ENCODE measurements at places on chromosomes 12 and 14.

- DNase-seq = no peak
Observed at GRCh38 chr12:96876966-96877365, 30.1 kb upstream of the NEDD1 start.

DNA sequence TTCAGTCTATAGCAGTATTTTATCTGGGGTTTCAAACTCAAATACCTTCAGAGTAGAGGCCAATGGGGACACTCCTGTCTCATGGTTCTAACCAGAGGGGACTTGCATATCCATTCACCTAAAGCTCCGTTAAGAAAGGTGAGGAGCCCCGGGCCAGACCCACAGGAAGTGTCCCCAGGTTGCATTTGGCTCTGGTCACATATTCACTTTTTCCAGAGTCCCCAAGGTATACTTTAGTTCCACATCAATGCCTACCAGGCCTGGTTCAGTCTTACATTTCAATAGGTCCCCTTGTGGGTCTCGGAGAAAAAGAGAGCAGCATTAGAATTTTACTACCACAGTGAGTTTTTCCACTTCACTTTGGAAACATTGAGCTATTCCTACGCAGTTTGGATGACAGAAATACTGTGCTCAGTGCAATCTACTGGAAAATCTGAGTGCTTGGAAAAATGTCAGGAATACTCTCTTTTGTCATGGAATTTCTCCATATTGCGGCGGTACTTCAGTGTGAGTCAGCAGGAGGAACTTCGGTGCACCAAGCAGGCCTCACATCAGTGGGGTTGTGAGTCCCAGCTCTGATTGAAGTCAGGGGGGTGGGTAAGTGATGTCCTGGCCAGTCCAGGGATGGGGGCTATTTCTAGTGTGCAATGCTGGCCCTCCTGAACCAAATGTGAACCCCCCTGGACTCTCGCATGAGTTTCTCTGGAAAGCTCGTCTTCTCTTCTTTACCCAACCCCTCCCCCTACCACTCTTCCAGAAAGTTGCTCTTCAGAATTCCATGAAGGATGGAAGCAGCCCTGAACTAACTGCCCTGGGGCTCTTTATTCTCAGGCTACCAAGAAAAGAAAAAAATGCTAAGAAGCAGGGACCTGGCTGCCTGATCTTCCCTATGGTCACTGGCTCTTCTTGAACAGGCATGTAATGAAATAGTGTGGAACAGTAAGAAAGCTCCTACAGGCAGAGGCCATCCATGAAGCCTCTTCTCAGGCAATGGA lies 184.7 kb downstream of the PRKCH start:
- no peak for DNase-seq

GRCh38 chr12:52121824-52122539 lies 42.5 kb downstream of the SMIM41 start:
- DNase-seq = peak; percentile 59

DNA sequence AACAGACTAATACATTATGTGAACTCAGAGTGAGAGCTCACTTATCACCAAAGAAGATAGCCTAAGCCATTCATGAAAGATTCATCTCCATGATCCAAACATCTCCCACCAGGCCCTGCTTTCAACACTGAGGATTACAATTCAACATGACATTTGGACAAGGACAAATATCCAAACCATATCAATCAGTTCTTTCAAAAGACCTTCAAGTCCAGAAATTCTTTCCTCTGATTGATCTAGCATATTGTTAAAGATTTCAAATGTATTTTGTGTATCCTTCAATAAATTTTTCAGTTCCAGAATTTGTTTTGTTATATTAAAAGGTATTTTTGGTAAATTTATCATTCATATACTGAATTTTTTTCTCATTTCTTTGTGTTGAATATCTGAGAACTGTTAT lies 1055.8 kb downstream of the SLC6A15 start:
- DNase-seq = no peak

GRCh38 chr12:58919231-58920101 lies 838 bp downstream of the LRIG3 start:
- no peak for DNase-seq

DNA sequence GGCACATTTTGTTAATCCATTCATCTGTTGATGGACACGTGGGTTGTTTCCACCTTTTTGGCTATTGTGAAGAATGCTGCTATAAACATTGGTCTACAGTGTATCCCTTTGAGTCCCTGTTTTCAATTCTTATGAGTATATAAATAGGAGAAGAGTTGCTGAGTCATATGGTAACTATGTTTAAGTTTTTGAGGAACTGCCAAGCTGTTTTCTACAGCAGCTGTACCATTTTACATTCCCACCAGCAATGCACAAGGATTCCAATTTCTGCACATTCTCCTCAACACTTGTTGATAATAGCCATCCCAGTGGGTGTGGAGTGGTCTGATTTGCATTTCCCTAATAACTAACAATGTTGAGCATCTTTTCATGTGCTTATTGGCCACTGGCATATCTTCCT lies 6.9 kb upstream of the SVOP start:
- DNase-seq = no peak

- DNase-seq = no peak
Observed at GRCh38 chr14:29223947-29224346, 457.4 kb downstream of the FOXG1 start.

GRCh38 chr14:24679248-24679961 lies 45.4 kb upstream of the GZMB start:
- no peak for DNase-seq

DNA sequence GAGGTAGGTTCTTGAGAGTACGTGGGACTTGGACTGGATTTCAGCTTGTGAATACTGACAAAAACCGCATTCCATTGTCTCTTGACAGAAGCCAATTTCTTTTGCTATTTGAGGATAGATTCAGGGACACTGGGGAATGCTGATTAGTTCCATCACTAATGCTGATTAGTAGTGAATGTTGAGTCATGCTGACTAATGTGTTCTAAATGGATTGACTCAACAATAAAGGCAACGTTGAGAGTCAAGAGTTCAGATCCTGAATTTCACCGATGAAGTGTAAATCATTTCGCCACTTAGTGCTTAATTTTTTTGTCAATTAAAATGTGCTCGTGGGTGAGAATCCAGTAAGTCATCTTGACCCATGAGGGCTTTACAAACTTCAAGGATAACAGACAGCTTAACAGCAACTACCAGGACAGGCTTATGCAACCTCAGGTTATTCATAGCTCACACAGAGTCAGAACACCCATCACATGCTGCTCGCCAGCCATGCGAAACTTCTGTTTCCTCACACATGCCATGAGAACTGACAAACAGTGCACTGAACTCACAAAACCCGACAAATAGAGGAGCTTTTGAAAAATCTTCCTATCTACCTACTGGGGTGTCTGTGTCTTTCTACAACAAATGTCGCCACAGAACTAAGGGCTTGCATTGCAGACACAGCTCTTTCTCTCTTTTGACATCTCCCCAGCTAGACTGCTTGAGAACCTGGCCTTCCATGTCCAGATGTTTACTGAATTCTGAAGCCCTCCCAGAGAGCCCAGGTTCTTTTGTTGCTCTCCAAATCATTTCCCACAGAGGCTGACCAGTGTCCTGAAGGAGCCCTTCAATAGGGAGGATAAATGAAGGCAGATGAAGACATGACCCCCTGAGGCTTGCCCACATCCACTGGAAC lies 316.4 kb downstream of the ZFP36L1 start:
- DNase-seq = no peak

DNA sequence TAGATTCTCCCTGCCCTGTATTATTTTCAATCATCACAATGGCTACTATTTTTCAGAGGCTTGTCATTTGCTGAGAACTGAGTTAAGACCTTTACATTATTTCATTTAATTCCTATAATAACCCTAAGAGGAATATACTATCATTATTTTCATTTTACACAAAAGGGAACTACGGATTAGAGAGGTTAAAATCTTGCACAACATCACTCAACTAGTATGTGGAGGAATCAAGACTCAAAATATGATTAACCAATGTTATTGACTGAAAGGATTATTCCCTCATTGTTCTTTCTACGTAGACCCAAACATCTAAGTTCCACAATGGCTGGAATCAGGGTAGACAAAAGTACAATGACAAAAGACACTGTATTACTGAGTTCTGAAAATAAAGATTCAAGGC lies 45.0 kb downstream of the GPR65 start:
- DNase-seq = no peak

- DNase-seq = no peak
Observed at GRCh38 chr12:64157110-64157509, 65.0 kb downstream of the KICS2 start.

- DNase-seq = no peak
Observed at GRCh38 chr12:121050725-121051124, 11.7 kb upstream of the OASL start.

Data from activated CD4-positive, alpha-beta T cell treated with anti-CD3 and anti-CD28 coated beads, Interleukin-2, Interleukin-4, amounts not matched to agents 100 ng/mL and 50 ng/mL, durations not matched to agents 16 hours and 8 hours (primary cell).